ENCODE measurements at places on chromosomes 6 and 20. TPM values are rescaled to one million over a fixed set of nuclear protein-coding genes. Genes with fewer than 3 reads are reported as not detected.

- DNase-seq, result peak; percentile 68
Observed at GRCh38 chr20:34579979-34580940, 21.7 kb downstream of the MAP1LC3A start.

- DNase-seq, result no peak
Observed at GRCh38 chr20:62543470-62544302, 67.9 kb upstream of the GATA5 start.

DNA sequence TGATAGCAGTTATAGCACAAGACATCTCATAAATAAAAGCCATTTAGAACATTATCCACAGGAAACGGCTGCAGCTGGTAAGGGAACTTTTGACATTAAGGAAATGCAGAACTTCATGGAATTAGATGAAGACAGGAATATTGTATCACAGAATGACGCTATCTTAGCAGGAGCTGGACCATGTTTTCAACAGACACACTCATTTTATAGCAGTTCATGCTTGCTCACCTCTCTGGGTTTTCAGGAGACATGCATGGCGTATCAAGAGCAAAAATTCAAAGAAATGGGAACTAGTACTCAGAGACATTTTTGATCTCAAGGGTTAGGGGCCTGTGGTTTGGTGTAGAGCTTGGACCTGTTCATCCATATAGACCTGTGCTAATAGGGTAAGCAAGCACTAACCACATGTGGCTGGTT lies 125.0 kb downstream of the FYN start:
- no peak for DNase-seq

- no peak for DNase-seq
Observed at GRCh38 chr20:29878777-29879442, 1378.6 kb upstream of the DEFB115 start.

- peak; percentile 38 for DNase-seq
Observed at GRCh38 chr6:26071135-26071534, 16.1 kb upstream of the HFE start.

- DNase-seq, result no peak
Observed at GRCh38 chr20:63092660-63093215, 86.0 kb upstream of the BHLHE23 start.

GRCh38 chr6:18243302-18243893 lies 20.9 kb downstream of the DEK start:
- DNase-seq, result no peak

- no peak for DNase-seq
Observed at GRCh38 chr20:19922716-19923115, 94.4 kb upstream of the NAA20 start.

GRCh38 chr6:21200134-21200870 lies 393.2 kb upstream of the SOX4 start:
- no peak for DNase-seq

SOX12 gene
- 5.0 TPM for total RNA-seq

SLC17A2 gene
- not detected for total RNA-seq

ADGB gene
- total RNA-seq, result 0.72 TPM

HLA-B gene
- total RNA-seq, result 1,153 TPM

TINAG gene
- total RNA-seq, result 45.2 TPM

Measured in colonic mucosa (tissue), 4 donors.